ENCODE measurements at places on chromosomes 2 and 18. TPM values are rescaled to one million over a fixed set of nuclear protein-coding genes. Genes with fewer than 3 reads are reported as not detected.

The OR6B2 gene
- not detected for total RNA-seq

The TMEM198 gene
- total RNA-seq, result 0.29 TPM

- DNase-seq, result no peak
Observed at GRCh38 chr2:2947406-2947805, 430.2 kb downstream of the EIPR1 start.

The ANKRD53 gene
- 0.34 TPM for total RNA-seq

DNA sequence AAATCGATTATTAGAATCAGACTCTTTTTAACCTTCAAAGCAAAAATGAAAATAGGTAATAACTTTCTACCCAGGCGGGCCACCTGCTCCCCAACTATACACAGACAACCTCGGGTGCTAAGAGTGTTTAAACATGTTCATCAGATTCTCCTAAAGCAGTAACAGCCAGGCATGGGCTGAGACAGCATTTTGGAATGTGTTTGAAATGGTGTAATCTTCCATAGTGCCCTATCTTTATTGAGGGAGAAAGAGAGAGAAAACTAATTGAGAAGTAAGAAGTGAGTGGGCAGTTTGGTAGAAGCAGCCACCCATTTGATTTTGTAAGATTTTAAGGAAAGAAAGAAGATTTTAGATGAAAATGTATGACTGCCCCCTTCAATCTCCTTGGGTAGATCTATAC lies 196.1 kb upstream of the CTAGE1 start:
- DNase-seq, result no peak

DNA sequence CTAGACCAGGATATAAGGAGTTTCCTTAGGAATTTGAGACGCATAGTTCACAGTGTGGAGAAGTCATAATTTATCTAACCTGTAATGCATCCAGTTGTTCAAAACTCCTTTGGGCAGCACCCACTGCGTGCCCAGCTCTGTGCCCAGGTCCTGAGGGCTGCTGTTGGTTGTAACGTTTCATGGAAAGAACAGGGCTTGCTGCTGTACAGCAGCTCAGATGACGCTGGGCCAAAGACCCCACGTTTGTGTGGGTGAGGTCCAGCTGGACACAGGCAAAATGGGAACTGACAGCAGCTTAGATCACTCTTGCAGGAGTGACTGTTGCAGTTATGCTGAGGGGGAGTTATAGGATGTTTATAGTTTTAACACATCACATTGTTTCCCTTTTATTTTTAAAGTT lies 30.0 kb upstream of the HS6ST1 start:
- DNase-seq, result no peak

DNA sequence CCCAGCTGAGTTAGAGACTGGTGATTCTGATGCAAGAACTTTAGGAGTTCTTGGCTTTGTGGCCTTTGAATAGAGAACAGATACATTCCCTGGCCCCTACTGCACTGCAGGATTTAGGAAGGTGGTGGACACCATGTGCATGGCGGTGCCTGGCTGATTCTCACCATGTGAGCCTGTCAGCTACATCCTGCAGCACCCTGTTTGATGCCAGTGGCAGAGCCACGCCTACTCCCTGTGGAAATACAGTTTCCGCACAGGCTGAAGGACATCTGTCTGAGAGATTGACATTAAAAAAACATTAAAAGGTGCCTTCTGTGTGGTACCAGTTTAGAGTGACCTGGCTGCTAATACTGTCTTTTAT lies 50.0 kb downstream of the KCNE4 start:
- DNase-seq, result no peak

GRCh38 chr2:173307293-173307692 lies 47.4 kb upstream of the CDCA7 start:
- DNase-seq, result peak; percentile 29

Data from glomerular endothelial cell (primary cell).